ENCODE measurements at places on chromosomes 3 and 15.

DNA sequence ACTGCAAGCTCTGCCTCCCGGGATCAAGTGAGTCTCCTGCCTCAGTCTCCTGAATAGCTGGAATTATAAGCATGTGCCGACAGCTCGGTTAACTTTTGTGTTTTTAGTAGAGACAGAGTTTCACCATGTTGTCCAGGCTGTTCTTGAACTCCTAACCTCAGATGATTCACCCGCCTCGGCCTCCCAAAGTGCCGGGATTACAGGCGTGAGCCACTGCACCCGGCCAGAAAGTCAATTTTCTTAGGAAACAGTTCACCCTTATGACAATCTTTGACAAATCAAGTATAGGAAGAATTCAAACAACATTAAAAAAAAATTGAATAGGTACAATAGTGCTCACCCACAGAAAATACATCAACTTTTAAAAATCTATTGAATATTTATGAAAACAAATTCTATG, 23.6 kb upstream of the DUT start:
- DNase-seq = no peak

- no peak for DNase-seq
Measured at GRCh38 chr3:6867269-6867668, 6.4 kb downstream of the GRM7 start.

- no peak for DNase-seq
Measured at GRCh38 chr3:161644891-161645635, 148.5 kb downstream of the OTOL1 start.

GRCh38 chr15:73927003-73927475, 777 bp downstream of the LOXL1 start:
- DNase-seq = peak; percentile 33

DNA sequence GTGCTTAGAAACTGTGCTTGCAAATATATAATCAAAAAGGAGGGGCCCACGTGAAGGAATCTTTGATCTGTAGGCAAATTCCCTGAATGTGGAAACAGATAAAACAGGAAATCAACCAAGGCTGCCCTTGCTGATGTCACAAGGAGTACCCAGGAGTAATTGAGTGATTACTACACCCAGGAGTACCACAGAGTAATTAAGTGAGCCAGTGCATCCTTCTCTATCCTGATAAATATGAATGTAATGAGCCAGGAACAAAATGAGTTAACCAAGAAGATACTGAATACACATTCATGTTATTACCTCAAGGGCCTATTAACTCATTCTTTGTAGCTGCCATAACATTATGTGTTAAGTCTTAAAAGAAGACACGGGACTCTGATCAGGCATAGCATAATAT, 87.3 kb upstream of the POU1F1 start:
- no peak for DNase-seq

- no peak for DNase-seq
Measured at GRCh38 chr3:188832146-188832545, 339.6 kb upstream of the TPRG1 start.
